Muscle of arm (tissue), 14 donors: ENCODE measurements at places on chromosomes 5 and 9. TPM values are rescaled to one million over a fixed set of nuclear protein-coding genes. Genes with fewer than 3 reads are reported as not detected.
A peak's percentile ranks its signal among the peaks of the same experiment; 100 is the strongest.

The C5orf46 gene
- 0.45 TPM for polyA plus RNA-seq

DNA sequence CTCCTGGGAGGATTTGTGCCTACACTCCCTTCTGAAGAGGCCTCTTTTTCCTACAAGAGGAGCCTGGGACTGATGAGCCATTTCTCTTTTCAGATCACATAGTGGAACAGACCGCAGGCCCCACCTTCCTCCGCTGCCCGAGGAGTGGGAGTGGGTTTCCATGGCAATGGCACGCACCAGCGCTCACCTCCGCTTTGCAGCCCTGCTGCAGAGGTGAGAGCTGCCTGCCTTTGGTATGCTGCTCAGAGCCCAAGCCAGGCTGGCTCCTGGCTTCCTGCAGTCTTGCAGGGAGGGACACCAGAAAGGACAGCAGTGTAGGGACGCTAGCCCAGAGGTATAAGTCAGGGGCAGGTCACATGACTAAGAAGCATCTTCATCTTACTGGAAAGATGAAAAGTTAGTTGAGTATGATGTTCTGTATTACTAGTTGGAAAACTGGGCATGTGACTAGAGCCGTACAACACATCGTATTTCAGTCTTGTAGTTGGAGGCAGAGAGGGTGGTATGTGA, 12.4 kb downstream of the PTTG1 start:
- no peak for DNase-seq

- DNase-seq, result no peak
These were observed 663.8 kb upstream of the CDH9 start for GRCh38 chr5:27701931-27702903.

DNA sequence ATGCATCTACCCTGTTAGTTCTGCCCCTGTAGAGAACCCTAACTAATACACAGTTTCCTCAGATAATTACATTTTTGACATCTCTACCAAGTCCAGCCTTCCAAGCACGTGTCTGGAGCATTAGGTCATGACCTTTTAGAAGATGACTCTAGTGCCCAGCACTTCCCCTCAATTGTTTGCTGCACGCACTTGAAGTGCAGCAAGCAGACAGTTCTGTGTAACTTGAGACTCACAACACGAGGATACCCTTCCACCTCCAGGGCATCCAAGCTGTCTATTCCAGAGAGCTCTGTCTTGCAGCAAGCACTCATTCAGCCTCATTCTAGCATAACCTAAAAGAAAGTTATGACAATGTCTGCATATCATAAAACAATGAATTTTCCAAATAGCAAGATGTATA, 1410.5 kb upstream of the CDH18 start:
- no peak for DNase-seq

- no peak for DNase-seq
These were observed 245.5 kb downstream of the CACNA1B start for GRCh38 chr9:138123086-138123485.

DNA sequence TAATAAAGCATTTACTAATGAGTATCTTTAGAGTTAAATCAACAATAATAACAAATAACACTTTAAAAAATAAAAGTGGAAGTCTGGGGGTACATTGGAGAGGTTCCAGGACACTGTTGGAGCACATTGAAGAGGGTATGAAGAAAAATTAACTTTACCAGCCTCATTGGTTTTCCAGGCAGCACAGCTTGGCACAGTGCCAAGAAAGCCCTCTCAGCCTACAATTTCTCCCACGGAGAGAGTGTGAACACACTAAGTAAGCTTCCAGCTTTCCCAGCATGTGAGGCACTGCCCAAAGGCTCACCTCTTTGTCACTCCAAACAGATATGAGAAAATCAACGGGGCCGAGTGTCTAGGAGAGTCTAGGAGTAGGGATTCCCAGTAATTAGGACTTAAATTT, 1912.8 kb upstream of the NUDT12 start:
- peak; percentile 1 for DNase-seq
